ENCODE measurements at places on chromosomes 12 and 14. TPM values are rescaled to one million over a fixed set of nuclear protein-coding genes. Genes with fewer than 3 reads are reported as not detected.

DNA sequence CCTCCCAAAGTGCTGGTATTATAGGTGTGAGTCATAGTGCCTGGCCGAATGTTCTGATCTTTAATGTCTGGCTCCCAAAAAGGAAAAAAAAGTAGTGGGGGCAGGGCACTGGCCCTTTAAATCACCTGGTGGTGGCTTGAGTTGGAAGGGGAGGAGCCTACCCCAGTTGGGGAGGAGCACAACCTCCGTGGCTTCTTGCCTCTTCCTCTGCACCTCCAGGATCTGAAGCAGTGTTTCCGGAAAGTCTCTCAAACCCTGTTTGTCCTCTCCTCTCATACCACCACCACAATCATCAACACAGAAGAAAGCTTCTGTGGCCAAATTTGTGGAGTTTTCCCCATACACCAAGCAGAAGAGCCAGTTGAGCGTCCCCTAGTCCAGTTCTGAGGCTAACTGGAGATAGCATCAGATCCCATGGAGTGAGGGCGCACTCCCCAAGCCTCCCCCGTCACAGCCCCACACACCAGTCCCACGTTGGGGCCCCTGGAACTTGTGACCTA lies 24.3 kb upstream of the RCOR1 start:
- H3K27ac ChIP-seq = no peak overlapping the region
- no peak for DNase-seq
- no peak overlapping the region for H3K4me3 ChIP-seq

- no peak overlapping the region for H3K4me3 ChIP-seq
- peaks cover 17% of the 10 kb centered on the region for H3K4me1 ChIP-seq
- no peak overlapping the region for H3K27ac ChIP-seq
- no peaks in the 10 kb centered on the region for H3K27me3 ChIP-seq
Observed at GRCh38 chr12:106412563-106412962, 55.0 kb downstream of the POLR3B start.

DNA sequence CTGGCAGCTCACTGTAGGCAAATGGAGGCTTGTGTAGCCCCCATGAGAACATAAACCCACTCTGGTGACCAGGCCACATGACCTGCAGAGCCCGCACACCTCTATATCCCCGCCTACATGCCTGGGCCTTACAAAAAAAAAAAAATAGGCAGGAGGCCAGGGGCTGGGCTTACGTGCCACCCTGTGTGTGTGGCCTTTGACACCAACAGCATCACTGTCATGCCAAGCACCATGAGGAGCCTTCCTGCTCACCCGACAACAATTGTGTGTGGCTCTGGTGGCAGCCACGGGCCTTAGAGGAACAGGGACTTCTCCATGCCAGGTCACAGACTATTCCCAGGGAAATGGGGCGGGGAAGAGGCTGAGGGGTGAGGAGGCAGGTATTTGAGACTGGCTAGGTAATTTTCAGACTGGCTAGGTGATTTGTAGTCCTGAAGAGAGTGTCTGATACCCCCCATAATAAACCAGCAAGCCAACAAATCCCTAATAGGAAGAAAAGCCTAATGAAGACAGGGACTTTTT lies 140.0 kb downstream of the DPF3 start:
- DNase-seq = no peak
- peaks cover 10% of the 10 kb centered on the region for H3K4me1 ChIP-seq
- no peaks in the 10 kb centered on the region for H3K27me3 ChIP-seq

Gene LTBR
- total RNA-seq = 147 TPM

GRCh38 chr12:75996861-75997447 lies 34.6 kb downstream of the PHLDA1 start:
- no peak overlapping the region for H3K4me3 ChIP-seq
- no peaks in the 10 kb centered on the region for H3K27me3 ChIP-seq
- H3K36me3 ChIP-seq = no peaks in the 10 kb centered on the region
- peaks cover 35% of the 10 kb centered on the region for H3K4me1 ChIP-seq

- no peak overlapping the region for H3K27ac ChIP-seq
- no peak overlapping the region for H3K4me3 ChIP-seq
- peaks cover 37% of the 10 kb centered on the region for H3K4me1 ChIP-seq
Observed at GRCh38 chr12:122094735-122095631, 16.4 kb downstream of the MLXIP start.

DNA sequence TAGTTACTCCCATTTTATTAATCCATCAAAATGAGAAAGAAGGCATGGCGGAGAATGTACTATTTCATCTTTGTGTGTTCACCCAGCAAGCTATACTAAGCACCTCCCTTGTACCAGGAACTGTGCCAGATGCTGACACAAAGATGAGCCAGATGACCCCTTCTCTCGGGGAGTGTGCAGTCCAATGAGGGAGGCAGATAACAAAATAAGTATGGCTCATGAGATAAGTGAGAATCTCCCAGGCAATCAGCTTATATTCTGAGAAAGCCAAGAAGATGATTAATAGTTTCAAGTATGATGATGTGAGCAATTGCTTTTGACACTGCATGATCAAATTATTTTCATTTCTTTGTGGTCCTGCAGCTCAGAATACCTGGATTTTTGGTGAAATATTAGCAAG lies 1.3 kb upstream of the TMEM233 start:
- H3K27ac ChIP-seq = no peak overlapping the region
- peak; percentile 10 for DNase-seq
- H3K27me3 ChIP-seq = peaks cover 12% of the 10 kb centered on the region
- no peak overlapping the region for H3K4me3 ChIP-seq

DNA sequence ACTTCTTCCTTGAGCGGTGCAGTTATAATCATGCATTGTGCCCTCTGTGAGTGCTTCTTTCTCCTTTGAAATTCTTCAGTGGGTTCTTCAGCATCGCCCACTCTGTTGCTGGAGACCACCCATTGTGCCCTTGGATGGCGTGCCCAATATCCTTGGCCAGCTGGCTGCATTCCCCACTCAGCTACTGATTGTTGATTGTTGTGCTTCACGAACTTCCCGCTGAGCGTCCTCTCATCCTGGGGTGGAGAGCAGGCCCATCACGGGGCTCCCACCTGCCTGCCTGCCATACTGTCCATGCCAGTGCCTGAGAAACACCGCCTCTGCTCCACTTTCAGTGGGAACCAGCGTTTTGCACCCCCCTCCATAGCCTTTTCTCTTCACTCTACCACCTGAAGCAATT lies 8.6 kb upstream of the SSTR1 start:
- H3K36me3 ChIP-seq = no peaks in the 10 kb centered on the region
- no peak overlapping the region for H3K4me3 ChIP-seq
- H3K4me1 ChIP-seq = peaks cover 41% of the 10 kb centered on the region
- H3K27ac ChIP-seq = peak overlapping the region; percentile 70

DNA sequence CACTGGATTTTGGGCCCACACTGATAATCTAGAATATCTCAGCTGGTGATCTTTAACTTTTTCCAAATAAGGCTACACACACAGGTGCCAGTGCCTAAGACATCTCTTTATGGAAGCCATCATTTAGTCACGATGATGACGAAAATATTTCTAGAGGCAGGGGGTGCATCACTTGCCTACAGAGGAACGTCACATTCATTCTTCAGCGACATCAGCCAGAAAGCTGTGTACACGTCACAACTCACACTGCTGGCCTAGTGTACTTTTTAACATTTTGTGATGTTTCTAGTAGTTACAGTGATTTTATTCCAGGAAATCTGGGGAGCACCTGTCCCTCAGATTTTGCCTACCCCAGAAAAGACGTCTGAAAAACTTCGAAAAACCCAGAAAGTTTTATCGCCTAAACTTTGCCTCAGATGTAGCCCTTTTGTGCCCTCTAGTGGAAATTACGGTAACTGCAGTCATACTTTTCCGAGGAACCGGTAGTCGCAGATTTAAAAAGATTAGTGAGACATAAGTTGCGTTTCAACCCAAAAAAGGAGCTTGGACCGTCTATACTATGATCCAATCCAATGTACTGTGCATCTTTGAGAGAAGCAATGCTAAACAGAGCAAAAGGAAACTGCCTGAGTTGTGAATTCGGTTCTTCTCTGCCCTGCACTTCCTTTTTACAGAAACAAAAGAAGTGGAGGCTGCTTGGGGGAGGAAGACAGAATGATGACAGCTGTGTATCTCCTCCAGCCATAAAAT lies 64.3 kb upstream of the STON2 start:
- no peaks in the 10 kb centered on the region for H3K4me1 ChIP-seq
- H3K36me3 ChIP-seq = no peaks in the 10 kb centered on the region
- DNase-seq = peak; percentile 62
- no peaks in the 10 kb centered on the region for H3K27me3 ChIP-seq

DNA sequence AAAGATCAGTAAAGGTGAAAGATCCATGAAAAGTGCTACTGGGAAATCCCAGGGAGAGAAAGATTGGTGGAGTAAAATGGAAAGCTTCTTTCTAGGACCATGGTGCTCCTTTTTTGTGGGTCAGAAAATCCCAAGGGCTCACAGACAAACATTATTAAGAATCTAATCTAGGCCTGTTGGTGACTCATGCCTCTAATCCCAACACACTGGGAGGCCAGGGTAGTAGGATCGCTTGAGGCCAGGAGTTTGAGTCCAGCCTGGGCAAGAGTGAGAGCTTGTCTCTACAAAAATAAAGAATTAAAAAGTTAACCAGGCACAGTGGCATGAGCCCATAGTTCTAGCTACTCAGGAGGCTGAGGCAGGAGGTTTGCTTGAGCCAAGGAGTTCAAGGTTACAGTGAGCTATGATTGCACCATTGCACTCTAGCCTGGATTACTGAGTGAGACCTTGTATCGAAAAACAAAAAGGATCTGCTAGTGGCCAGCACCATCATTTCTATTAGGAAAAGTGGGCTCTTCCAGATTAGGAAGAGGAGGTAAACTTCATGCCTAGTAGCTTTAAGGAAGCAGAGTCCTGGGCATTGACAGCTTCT lies 43.0 kb downstream of the TXNRD1 start:
- no peaks in the 10 kb centered on the region for H3K27me3 ChIP-seq
- no peak overlapping the region for H3K4me3 ChIP-seq
- H3K4me1 ChIP-seq = peaks cover 3% of the 10 kb centered on the region
- no peak for DNase-seq
- H3K36me3 ChIP-seq = no peaks in the 10 kb centered on the region
- no peak overlapping the region for H3K27ac ChIP-seq

Gene B3GNT4
- total RNA-seq = not detected

GRCh38 chr12:114305446-114305845 lies 100.5 kb downstream of the TBX5 start:
- no peak for DNase-seq
- peaks cover 26% of the 10 kb centered on the region for H3K4me1 ChIP-seq
- H3K36me3 ChIP-seq = no peaks in the 10 kb centered on the region
- H3K27me3 ChIP-seq = no peaks in the 10 kb centered on the region
- no peak overlapping the region for H3K27ac ChIP-seq
- H3K4me3 ChIP-seq = no peak overlapping the region

DNA sequence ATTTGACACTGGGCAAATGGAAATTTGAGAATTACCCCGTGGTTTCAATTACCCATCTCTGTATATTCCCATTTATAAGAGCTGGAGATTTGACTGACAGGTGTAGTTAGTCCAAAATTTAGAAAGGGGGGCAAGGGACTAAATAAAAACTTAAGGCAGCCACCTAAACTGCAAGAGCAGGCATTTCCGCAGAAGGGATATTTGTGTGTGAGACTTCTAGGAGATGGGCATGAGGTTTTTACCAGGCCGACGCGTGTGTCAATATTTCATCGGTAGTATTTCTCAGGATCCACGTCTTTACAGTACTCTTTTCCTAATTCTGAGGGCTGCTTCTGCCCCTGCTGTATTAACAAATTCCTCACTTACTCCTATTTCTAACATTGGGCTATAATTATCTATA lies 1.4 kb downstream of the FAR2 start:
- H3K27ac ChIP-seq = no peak overlapping the region
- H3K4me1 ChIP-seq = peaks cover 8% of the 10 kb centered on the region
- DNase-seq = no peak
- no peaks in the 10 kb centered on the region for H3K27me3 ChIP-seq

DNA sequence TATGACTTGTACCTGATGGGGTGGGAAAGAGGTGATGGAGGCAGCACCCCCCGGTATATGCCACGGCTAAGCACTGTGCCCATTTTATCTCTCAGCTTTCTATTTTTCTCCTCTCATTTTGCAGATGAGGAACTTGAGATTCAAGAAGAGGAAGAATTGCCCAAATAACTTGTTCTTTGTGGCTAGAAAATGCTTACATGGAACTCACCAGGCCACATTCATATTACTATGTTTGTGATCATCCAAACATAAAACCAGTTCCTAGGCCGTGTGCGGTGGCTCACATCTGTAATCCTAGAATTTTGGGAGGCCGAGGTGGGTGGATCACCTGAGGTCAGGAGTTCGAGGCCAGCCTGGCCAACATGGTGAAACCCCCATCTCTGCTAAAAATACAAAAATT lies 14.5 kb upstream of the PSMD9 start:
- no peak overlapping the region for H3K4me3 ChIP-seq
- no peak for DNase-seq
- no peaks in the 10 kb centered on the region for H3K36me3 ChIP-seq

Gene KRT5
- not detected for total RNA-seq

Gene LRRC74A
- total RNA-seq = not detected

- H3K4me1 ChIP-seq = peaks cover 37% of the 10 kb centered on the region
- no peak within 1 kb of the TSS for H3K27ac ChIP-seq
- no peak within 1 kb of the TSS for H3K4me3 ChIP-seq
- no peaks in the 10 kb centered on the region for H3K27me3 ChIP-seq
Observed at GRCh38 chr12:10178821-10179220, at the start of gene TMEM52B. Gene TMEM52B, plus strand, starts transcription at chr12:10179032. Its CDS starts 543 bp downstream, at chr12:10179575.

- no peaks in the 10 kb centered on the region for H3K27me3 ChIP-seq
- no peaks in the 10 kb centered on the region for H3K4me1 ChIP-seq
- no peaks in the 10 kb centered on the region for H3K36me3 ChIP-seq
- no peak overlapping the region for H3K27ac ChIP-seq
- DNase-seq = peak; percentile 90
Observed at GRCh38 chr12:100554608-100555077, 18.8 kb upstream of the GAS2L3 start.

Gene GUCY2C
- not detected for total RNA-seq

GRCh38 chr14:29805415-29806123 lies 122.1 kb downstream of the PRKD1 start:
- peak; percentile 87 for DNase-seq
- H3K4me1 ChIP-seq = peaks cover 14% of the 10 kb centered on the region
- H3K36me3 ChIP-seq = no peaks in the 10 kb centered on the region
- no peaks in the 10 kb centered on the region for H3K27me3 ChIP-seq
- H3K4me3 ChIP-seq = no peak overlapping the region
